ENCODE measurements at places on chromosomes 7 and 10.

DNA sequence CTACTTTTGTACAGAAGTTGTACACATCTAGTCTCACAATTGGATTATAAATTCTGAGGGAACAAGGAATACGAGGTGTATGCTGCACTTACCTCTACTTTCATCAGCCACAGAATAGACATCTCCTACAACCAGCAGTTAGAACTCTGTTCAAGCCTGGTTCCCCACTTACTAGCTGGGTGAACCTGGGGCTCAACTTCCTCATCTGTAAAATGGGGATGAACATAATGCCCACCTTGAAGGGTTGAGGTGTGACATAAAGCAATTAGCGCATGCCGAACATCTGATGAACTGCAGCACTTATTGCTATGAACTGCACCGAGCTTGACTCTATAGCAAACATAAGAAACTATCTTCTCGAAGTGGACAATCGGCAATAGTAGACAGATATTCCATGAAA lies 25.3 kb downstream of the XPNPEP1 start:
- DNase-seq: no peak

GRCh38 chr7:1541431-1542162 lies 11.1 kb downstream of the MAFK start:
- DNase-seq: no peak

- DNase-seq: no peak
These were observed 464.5 kb downstream of the GRID1 start for GRCh38 chr10:85902051-85902450.

DNA sequence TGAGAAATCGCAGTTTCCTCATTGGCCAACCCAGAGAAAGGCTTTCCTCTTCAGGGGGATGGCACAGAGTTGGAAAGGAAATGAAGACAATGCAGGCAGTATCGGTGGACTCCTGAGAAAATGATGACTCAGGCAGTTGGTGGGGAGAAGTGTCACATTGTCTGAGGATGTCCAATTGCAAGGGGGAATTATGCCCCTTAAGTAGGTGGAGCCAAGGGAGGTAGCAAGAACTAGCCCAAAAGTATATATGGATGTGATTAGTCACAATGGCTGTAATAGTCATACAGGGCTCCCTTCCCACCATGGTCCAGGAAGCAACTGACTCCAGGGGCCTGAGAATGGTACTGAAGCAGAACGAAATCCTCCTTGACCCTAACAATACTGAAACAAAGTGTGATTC lies 58.3 kb upstream of the EGFR start:
- no peak for DNase-seq

DNA sequence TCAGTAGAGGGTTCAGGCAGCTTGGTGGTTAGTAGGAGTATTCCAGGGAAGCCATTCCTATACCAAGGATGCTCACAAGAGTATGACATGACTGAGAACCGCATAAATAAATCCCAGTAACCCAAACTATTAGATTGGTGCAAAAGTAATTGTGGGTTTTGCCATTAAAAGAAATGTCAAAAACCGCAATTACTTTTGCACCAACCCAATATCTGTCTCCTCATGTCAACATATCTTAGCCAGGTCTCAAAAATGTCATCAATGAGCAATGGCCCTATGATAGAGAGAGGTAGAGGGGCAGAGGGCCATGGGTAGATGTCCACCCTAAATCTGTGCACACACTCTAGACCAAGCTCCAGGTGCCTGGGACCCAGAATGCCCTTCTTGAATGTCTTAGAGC lies 23.6 kb downstream of the NEUROD6 start:
- DNase-seq: no peak

DNA sequence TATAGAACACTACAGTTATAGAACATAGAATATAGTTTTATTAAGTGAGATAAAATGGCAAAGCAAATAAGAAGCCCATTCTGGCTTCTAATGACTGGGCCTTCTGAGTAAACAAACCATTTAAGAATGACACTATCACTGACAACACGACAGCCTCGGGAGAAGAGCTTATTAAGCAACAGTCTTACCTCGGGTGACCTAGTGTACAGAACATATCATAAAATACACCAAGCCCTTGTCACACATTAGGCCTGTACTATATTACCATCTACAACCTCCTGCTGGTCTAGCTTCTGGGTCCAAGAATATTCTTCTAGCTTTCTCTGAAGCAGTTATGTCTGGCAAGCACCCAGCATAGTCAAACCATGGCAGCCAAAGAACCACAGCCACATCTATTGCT lies 32.0 kb downstream of the CCDC186 start:
- no peak for DNase-seq

DNA sequence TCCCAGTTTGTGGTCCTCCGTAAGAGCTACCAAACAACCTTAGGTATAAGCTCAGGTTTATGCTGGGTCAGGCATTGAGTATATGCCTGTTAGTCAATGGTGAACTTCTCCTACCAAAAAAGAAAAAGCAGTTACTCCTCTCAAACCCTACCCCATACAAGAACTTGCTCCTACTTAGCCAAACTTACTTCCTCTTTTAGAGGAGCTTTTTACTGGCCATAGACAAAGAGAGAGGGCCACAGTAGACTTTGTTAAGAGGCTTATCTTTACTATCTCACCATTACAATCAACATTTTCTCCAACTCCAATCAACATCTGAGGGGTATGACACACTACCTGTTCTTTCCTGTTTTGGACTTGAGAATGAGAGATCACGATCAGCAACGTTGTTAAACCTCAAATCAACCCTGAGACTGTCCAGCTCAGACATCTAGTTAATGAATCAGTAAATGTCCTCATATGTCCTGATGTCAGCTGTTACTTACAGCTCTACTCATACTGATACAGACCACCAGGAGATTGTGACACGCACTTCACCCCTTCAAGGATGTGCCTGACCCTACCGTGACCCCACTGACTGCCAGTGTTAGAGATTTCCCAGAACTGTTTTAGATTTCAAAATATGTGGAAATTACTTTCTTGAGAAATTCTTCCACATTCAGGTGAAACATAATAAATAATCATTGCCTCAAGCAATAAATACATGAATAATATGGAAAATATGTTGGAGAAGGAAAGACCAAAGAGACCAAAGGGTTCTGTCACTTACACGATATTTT lies 18.4 kb upstream of the CCDC71L start:
- no peak for DNase-seq

DNA sequence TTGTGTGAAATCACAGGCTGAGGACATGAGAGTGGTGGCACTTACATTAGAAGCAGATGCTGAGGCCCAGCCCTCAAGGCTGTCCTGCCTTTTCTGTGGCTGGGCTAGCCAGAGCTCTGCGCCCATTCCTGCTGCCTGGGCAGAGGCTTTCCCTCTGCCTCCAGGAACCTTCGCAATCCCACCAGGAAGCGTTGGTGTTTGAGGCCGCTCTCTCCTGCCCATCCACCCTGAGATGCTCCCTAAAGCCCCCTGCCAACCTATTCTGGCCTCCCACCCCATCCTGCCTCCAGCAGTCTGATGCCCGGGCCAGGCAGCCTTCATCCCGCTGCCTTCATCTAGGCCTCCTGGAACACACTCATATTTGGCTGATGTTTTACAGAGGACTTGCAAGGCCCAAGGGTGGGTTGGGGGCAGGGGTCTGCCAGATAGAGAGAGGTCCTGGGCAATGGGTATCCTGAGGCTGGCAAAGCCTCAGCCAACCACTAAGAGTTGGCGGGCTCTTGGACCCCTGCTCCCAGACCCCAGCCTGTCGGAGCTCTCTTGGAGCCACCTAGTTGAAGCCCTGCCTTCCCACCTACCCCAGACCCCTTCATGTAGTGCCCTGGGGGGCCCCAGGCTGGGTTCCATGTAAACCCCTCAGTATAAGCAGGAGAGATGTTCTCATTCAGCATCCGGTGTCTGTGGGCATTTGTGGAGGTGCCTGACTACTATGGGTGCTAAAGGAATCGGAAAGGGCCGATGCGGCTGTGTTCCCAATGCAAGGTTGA lies 32.7 kb downstream of the LDB3 start:
- DNase-seq: no peak

- DNase-seq: no peak
These were observed 20.4 kb upstream of the UTF1 start for GRCh38 chr10:133209641-133210040.

- DNase-seq: no peak
These were observed 280.4 kb downstream of the GLRX3 start for GRCh38 chr10:130416334-130417150.

- no peak for DNase-seq
These were observed 157.3 kb upstream of the NPVF start for GRCh38 chr7:25385506-25386136.

- DNase-seq: no peak
These were observed 148.9 kb downstream of the PARD3 start for GRCh38 chr10:34666008-34666704.

DNA sequence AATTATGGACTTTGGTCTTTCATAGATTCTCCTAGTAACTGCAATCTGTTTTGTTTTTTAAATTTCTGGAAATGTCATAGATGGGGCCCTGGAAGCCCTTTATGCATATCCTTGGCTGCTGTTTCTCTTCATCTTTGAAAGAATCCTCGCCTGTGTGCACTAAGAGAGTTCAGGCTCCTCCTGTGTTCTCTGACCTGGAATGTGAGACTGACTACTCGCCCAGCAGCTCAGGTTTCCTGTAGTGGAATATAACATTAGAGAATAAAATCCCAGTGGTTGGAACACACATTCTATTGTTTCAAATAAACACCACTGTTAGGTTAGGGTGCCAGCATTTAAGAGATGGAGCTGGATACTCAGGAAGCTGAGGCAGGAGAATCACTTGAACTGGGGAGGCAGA lies 56.3 kb downstream of the WDFY4 start:
- DNase-seq: no peak

DNA sequence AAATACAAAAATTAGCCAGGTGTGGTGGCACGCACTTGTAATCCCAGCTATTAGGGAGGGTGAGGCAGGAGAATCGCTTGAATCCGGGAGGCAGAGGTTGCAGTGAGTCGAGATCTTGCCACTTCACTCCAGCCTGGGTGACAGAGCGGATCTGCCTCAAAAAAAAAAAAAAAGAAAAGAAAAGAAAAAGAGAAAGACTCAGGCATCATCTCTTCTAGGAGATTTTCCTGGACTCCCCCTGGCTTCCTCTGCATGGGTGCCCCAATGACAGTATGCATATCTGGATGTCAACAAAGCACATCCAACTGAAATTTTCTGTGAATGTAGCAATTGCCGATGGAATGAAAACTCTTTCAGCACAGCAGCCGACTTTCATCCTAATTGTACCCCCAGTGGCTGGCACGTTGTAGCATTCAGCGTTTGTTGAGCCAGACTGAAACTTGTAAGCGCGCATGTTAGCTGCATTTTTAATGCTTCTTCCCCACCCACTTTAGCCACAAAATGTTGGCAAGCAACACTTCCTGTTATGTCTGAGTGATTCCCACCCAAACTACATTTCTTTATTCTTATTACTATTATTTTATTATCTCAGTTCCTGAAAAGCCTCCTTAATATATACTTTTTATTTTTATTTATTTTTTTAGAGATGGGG lies 70.2 kb downstream of the PRTFDC1 start:
- no peak for DNase-seq

DNA sequence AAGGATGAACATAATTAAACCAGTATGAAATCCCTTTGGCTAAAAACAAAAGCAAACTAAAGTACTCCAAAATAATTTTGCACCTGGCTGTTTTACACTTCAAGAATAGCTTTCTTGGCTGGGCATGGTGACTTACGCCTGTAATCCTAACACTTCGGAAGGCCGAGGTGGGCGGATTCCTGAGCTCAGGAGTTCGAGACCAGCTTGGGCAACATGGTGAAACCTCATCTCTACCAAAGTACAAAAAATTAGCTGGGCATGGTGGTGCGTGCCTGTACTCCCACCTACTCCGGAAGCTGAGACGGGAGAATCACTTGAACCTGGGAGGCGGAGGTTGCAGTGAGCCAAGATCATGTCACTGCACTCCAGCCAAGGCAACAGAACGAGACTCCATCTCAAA lies 92.2 kb upstream of the AMPH start:
- DNase-seq: no peak

DNA sequence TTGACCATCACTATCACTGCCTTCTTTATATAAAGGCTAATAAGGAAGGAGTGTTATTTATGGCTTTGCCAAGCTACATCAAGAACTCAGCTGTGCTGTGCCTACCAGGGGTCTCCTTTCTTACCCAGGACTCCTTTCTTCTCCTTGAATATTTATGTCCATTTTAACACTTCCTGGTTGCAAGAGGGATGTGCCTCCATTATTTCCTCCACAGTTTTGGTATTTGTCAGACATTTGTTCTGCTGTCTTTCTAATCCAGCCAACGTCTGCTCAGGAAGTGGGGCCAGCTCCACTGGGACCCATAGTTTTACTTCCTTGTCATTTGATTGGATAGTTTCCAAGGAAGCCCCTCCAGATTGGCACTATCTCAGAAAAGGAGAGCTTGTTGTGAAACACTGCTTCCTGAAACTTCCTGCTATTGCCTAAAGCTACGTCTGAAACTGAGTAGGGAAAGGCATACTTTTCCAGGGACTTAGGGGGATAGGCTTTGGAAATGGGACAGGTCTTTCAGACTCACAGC lies 6.6 kb upstream of the STRIP2 start:
- DNase-seq: no peak

- DNase-seq: no peak
These were observed 77.2 kb upstream of the CALCR start for GRCh38 chr7:93651603-93652159.

DNA sequence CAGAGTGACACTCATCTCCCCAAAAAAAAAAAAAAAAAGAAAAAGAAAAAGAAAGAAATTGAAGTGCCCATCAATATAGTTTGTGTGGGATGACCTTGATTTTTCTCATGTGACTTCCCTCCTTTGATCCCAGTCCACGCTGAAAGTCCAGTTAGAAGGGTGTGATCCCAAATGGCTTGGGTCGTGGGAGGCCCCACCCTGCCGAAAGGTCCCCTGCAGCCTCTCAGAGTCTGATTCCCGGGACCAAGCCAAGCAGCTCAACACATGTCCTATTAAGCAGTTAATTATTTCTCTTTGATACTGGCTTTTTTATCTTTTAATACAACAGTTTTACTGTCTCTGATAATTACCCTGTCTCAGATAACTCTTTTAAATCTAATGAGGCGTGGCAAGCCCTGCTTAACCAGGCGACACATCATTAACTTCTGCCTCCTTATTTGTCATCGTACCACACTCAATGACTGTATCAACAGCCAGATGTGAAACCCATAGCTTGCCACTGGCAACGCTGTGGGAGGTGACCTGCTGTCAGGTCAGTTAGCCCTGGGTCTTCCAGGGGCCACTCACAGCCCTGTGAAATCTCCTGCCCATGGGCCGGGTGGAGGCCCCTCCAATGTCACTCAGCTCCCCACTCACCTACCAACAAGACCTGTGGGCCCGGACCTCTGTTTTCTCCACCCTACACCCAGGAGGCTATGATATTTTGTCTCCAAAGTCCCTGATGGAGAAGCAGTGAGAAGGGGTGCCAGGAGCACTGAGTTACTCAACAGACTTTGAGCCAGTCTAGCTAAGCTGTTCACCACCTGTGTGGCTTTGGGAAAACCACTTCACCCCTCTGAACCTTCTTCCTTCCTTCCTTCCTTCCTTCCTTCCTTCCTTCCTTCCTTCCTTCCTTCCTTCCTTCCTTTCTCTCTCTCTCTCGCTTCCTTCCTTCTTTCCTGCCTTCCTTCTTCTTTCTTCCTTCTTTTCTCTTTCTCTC lies 110.0 kb upstream of the SFMBT2 start:
- DNase-seq: no peak

Data from cortex of kidney (tissue), 1 donor.